ENCODE measurements at places on chromosomes 2 and 18. TPM values are rescaled to one million over a fixed set of nuclear protein-coding genes. Genes with fewer than 3 reads are reported as not detected.

SLC4A3 gene
- not detected for total RNA-seq

DNA sequence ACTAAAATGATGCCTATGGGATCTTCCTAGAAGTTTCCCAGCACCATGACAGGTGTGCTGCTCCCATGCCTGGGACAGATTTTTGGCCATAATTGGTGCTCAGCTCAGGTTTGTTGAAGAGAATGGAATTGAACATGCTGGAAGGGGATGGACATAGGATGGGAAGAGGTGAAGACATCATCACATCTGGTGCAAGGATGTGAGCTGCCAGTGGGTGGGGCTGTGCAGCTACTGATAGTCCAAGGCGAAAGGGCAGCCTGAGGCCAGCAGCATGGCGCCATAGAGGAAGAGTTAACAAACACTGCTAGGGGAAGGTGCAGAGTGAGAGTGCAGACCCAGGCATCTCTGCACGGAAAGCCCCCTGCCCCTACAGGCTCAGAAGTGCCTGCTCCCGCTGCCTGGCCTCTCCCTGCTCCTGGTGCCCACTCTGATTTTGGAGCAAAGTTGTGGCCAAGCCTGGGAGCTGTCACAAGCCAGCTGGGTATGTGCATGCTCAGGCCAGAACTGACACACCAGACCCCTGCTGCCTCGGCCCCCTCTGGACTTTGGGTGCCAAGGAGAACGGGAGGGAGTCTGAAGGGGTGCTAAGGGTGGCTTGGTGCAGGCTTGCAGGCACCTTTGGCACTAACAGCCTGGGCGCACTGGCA lies 178.6 kb downstream of the ZBTB7C start:
- H3K36me3 ChIP-seq, result no peaks in the 10 kb centered on the region
- DNase-seq, result peak; percentile 53
- H3K27ac ChIP-seq, result no peak overlapping the region
- peaks cover 34% of the 10 kb centered on the region for H3K4me1 ChIP-seq

GRCh38 chr2:3142961-3143571 lies 234.6 kb downstream of the EIPR1 start:
- no peaks in the 10 kb centered on the region for H3K4me1 ChIP-seq
- H3K36me3 ChIP-seq, result no peaks in the 10 kb centered on the region
- no peak for DNase-seq

POLR1A gene
- total RNA-seq, result 38.2 TPM

NAT8 gene
- total RNA-seq, result not detected

- H3K4me1 ChIP-seq, result no peaks in the 10 kb centered on the region
- DNase-seq, result no peak
- H3K27me3 ChIP-seq, result peaks cover 34% of the 10 kb centered on the region
- H3K27ac ChIP-seq, result no peak overlapping the region
Observed at GRCh38 chr18:80254971-80255500, 7.7 kb upstream of the PARD6G start.

All from activated CD8-positive, alpha-beta memory T cell treated with anti-CD3 and anti-CD28 coated beads, Interleukin-2, amount 10 ng/mL, durations not matched to agents 7 days and 5 days (primary cell).